ENCODE measurements at places on chromosomes 3 and 15.

GRCh38 chr3:18369551-18370185, 55.5 kb downstream of the SATB1 start:
- DNase-seq, result no peak

- DNase-seq, result peak; percentile 26
Measured at GRCh38 chr15:57640930-57641682, 49.4 kb downstream of the MYZAP start.

- DNase-seq, result no peak
Measured at GRCh38 chr15:76146812-76147211, 87.0 kb downstream of the TMEM266 start.

DNA sequence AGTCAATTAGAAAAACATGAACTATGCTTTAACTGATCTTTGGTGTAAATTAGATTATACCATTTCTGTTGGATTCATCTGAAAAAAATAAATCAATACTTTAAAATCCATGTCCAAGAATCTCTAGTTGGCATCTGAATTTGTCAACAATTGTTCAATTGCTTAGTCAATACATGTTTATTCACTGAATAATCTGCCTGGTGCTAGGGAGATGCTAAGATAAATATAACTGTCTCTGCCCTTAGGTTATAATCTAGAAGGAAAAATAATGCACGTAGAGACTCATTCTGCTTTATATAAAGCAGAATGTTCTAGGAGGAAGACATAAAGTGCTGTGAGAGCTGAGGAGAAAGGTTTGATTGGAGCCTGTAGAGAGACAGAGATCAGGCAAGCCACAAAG, 537.2 kb upstream of the IL12A start:
- DNase-seq, result no peak

- DNase-seq, result no peak
Measured at GRCh38 chr3:29677421-29677820, 396.6 kb downstream of the RBMS3 start.

DNA sequence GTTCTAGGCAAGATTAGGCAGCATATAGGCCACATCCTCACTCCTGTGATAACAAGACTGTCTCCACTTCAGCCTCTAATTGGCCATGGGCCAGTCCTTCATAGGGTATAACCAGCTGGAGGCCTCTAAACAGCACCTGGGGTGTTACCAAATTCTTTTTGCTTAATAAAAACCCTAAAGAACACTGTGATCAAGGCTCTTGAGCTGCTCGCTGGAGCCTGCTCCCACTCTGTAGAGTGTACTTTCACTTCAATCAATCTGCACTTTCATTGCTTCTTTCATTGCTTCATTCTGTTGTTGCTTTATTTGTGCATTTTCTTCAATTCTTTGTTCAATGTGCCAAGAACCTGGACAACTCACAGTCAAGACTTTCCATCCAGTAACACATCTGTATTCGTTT, 36.2 kb upstream of the TOPBP1 start:
- no peak for DNase-seq

GRCh38 chr3:26591926-26592325, 30.6 kb upstream of the LRRC3B start:
- no peak for DNase-seq

GRCh38 chr3:151082880-151083838, 2.3 kb upstream of the MED12L start:
- DNase-seq, result no peak

DNA sequence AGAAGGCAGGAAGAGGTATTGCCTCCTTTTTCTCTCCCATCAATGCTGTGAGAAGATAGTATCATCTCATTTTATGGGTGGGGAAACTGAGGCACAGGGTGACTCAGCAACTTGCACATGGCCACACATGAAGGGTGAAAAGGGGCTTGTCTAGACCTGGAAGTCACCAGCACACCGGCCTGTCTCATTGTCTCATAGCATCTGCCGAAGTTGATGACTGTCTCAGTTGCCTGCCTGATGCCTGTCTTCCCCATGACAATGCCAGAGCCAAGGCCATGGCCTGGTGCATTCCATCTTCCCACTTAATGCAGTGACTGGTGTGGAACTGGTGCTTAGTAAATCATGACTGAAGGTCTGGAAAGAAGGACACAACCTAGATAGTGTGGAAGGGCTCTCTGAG, 27.9 kb upstream of the PRR23E start:
- DNase-seq, result no peak

DNA sequence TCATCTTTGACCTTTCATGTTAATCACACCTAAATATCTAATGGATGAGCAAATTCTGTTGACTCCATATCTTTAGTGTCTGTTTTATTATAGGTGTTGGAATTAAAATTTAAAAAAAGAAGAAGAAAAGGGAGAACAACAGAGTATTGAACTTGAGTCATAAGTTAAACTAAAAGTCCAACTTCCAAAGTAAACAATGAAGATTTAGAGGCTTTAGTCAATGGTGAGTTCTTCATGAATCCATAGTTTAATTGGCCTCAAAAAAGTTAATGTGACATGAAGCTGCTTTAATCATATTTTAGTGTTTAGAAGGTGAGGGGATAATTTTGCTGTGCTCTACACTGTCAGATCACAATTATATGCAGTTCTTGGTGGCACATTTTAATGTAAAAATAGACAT, 288.2 kb upstream of the RORA start:
- no peak for DNase-seq

DNA sequence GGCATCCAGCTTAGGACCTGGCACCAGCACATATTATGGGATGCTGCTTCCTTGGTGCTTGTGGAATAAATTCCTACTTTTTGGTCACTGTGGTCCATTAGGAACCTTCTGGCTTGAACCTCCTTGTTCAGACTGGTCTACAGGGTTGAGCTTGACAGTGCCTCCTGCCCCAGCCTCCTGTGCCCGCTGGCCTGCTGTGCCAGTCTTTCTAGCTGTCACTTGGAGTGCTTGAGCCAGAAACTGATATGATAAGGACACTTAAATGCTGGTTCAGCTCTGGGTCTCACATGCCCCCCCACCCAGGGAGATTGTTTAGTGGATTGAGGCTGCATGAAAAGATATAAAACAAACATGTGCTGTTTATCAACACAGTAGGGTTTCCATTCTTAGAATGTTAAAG, 147.8 kb downstream of the SLCO3A1 start:
- no peak for DNase-seq

DNA sequence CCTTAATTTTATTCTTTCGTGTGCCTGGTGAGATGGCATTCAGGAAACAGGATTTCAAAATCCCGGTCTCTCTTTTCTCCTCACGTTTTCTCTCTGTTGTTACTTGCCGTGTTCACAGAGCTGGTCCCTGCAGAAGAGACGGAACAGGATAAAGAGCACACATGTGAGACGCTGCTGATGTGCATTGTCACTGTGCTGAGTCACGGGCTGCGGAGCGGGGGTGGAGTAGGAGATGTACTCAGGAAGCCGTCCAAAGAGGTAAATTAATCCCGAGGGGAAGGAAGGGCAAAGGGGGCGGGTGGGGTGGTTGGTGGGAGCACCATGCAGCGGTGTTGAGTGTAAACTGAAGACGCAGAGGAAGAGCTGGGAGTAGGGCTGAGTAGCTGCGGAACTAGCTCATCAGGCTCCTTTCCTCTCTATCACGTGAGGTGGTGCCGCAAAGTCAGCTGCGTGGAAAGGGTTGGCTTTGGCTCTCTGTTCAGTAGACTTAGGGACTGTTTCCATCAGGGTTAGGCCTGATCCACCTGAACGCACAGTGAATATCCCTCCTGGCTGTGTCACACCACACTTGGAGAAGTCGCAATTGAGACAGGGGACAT, 164.8 kb upstream of the BHLHE40 start:
- no peak for DNase-seq

DNA sequence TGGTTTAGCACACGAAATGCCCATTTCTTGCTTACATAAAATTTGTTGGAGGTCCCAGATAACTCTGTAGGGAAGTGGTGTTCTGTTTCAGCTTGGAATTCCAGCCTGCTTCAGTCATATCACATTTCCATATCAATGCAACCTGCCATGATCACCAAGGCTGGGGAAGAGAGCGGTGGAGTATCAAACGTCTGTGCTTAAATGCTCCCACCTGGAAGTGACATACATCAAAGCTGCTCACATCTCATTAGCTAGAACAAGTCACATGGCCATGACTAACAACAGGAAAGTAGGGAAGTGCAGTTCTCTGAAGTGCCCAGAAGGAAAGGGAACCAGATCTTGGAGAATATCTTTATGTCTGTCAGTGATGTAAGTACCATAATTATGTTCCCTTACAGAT, 130.2 kb upstream of the CFAP20DC start:
- DNase-seq, result no peak
